ENCODE measurements at places on chromosomes 2 and 18.

GRCh38 chr2:53905396-53905795 lies 45.6 kb upstream of the GPR75 start:
- no peak overlapping the region for H3K4me3 ChIP-seq
- no peak overlapping the region for H3K27ac ChIP-seq
- H3K4me1 ChIP-seq, result no peaks in the 10 kb centered on the region

- H3K27ac ChIP-seq, result peak overlapping the region; percentile 91
- H3K27me3 ChIP-seq, result no peaks in the 10 kb centered on the region
- peak overlapping the region; percentile 92 for H3K4me3 ChIP-seq
- peaks cover 30% of the 10 kb centered on the region for H3K36me3 ChIP-seq
Measured at GRCh38 chr2:30233271-30234009, 2.1 kb downstream of the LBH start.

- no peaks in the 10 kb centered on the region for H3K36me3 ChIP-seq
- no peak for DNase-seq
- H3K27ac ChIP-seq, result no peak overlapping the region
- H3K4me3 ChIP-seq, result no peak overlapping the region
Measured at GRCh38 chr2:12709207-12709522, 7.6 kb upstream of the TRIB2 start.

DNA sequence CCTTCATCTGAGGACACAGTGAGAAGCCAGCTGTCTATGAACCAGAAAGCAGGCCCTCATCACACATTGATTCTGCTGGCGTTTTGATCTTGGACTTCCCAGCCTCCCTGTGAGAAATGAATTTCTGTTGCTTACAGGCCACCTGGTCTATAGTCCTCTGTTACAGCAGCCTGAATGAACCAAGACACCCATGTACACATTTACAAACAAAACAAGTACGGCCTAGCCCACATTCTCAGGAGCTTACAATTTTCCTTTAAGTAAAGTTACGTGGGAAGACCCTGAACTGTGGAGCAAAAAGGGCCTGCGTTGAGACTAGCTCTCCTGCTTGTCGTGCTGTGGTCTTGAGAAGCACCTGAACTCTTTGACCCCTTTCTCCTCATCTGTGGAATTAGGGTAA lies 12.0 kb upstream of the SLC20A1 start:
- no peaks in the 10 kb centered on the region for H3K27me3 ChIP-seq
- H3K4me1 ChIP-seq, result peaks cover 28% of the 10 kb centered on the region
- H3K36me3 ChIP-seq, result no peaks in the 10 kb centered on the region
- H3K27ac ChIP-seq, result no peak overlapping the region
- no peak overlapping the region for H3K4me3 ChIP-seq
- DNase-seq, result no peak

DNA sequence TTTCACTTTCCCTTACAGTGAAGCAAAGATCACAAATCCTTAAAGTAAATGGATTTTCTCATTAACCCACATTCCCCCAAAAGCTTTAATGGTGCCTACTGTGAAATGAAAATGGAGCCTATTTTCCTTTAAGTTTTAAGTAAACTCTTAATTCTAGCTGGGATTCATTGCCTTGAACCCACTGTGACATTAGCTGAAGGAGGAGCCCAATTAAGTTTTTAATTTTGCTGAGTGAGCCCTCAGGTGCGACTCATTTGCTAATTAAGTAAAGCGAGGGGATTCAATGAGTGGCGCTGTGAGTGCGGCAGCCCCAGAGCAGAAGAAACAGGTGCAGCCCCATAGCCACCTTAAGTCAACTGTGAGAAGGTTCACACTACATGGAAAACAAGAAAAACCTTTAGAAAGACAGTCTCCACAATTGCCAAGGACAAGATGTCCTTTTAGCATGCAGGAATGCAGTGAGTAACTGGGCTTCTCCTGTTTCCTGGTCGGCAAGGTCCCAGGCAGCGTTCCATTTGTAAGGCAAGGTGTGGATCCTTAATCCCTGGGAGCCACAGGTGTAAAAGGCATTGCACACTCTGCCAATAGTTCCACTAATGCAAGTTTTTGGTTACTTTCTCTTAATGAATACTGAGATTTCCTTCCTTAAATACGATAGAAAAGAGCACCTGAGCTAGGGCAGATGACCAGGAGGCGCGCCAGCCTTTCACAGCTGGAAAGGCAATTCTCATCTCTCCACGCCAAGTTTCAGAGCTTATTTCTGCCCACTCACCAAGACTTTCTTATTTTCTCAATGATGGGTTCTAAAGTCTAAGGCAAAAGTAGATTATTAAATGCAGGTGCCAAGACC lies 87.7 kb downstream of the TMEM18 start:
- H3K36me3 ChIP-seq, result no peaks in the 10 kb centered on the region
- peaks cover 9% of the 10 kb centered on the region for H3K4me1 ChIP-seq
- H3K4me3 ChIP-seq, result no peak overlapping the region
- DNase-seq, result no peak

Measured in stimulated activated naive B cell treated with anti-CD40 and anti-IgM and Interleukin-4, amounts not matched to agents 10 μg/mL and 1 μg/mL and 100 μg/mL, for 72 hours (primary cell).